ENCODE measurements at places on chromosomes 12 and 14.

GRCh38 chr14:63204407-63205043 lies at the start of gene RHOJ:
RHOJ (plus strand) TSS chr14:63204443; CDS start chr14:63204870, 427 bp downstream.
- no peak for DNase-seq

- DNase-seq, result no peak
These were observed 26.1 kb downstream of the SDR9C7 start for GRCh38 chr12:56908136-56908535.

GRCh38 chr12:124848621-124849380 lies 14.9 kb downstream of the SCARB1 start:
- DNase-seq, result no peak

DNA sequence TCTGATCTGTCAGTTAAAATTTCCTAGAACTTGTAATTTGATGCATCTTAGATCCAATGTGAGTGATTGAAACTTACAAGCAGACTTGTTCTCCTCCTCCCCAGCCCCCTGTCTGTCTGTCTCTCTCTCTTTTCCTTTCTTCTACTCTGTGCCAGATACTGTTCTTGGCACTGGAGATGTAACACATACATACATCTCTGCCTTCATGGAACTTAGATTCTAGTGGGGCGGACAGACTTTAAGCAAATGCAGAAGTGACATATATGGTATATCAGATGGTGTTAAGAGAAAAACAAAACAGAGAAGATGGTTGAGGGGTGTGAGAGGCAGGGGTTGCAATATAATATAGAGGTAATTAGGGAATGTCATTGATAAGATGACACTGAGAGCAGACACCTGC lies 6.6 kb downstream of the CHST11 start:
- no peak for DNase-seq

- DNase-seq, result peak; percentile 34
These were observed 102.8 kb upstream of the TMCC3 start for GRCh38 chr12:94753036-94753679.

DNA sequence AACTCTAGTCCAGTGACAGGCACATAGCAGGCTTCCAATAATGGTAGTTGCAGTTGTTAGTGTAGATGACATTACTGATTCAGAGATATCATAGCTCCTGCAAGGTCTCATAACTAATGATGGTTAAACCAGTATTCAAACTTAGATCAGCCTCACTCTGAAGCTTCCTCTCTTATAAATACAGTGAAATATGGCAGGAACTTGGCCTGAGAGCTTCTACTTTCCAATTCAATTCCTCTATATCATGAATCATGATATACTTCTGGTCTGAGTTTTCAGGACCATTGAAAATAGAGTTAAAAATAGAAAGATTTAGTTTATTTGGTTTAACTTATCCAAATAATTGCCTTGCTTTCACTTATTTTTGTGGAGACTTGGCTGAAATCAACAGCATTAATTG lies 167.5 kb upstream of the NOVA1 start:
- no peak for DNase-seq

- DNase-seq, result peak; percentile 88
These were observed 70.5 kb upstream of the FRMD6 start for GRCh38 chr14:51581017-51581881.

DNA sequence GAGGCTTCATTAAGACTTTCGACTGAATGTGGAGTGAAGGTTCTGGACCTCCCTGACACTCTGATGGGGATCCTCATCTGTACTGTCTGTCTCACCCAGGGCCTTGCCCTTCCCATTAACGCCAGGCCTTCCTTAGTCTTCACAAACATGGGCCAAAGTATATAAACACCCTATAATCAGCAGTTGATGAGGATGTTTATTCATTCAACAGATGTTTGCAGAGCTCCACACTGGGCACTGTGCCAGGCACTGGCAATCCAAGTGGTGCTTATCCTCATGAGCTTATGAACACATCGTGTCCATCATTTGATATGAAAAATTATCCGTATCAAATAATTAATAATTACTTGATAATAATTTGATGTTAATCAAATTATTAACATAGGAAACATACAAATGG lies 454.4 kb downstream of the FUT8 start:
- no peak for DNase-seq

DNA sequence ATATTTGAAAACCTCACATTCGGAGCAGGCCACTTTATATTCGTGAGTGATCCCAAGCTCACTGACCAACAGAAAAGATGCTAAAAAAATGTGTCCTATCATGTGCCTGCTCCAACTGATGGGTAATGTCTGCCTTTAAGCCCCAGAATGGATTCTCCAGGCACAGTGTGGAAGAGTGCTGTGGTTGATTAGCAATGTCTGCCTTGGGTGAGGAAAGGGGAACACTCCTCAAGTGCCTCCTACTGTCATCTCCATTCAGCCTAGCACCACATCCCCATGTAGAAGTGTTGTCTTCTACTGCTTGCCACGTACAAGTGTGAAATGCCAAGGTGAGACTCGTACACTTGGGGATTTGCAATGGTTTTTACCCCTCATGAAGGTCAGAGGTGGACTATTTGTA lies 199.3 kb downstream of the SLC41A2 start:
- DNase-seq, result no peak

DNA sequence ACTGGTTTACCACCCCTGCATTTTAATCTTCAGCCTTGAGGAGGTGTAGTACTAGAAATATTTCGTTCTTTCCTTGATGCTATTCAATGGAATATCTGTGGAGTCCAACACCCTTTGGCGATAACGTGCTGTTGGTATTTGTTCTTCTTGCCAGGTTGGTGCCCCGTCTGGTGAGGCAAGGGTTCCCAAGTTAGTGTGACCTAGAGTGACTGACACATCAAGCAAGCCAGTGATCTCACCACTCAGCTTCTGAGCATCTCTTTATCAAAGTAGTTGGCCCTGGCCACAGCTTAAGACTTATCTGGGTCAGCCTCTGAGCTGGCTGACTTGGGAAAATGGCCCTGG lies 60.2 kb downstream of the PLXNC1 start:
- DNase-seq, result no peak

- no peak for DNase-seq
These were observed 87.3 kb upstream of the RMST start for GRCh38 chr12:97375310-97375709.

DNA sequence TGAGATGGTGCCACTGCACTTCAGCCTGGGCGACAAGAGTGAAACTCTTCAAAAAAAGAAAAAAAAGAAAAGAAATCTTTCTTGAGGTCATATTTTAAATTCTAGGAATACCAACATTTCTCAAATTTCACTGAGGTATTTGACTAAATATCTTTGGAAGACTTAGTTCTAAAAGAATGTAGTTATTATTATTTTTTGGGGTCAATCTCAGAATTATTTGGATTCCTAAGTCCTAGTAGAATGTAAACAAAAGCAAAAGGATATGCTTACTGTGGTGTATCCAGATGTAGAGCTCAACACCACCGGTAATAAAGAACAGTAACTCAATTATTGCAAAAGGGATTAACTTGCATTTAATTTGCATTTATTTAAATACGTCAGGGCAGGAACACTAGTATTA lies 25.0 kb downstream of the PRICKLE1 start:
- peak; percentile 12 for DNase-seq

- no peak for DNase-seq
These were observed 62.1 kb downstream of the ZNF664 start for GRCh38 chr12:124035163-124035562.

GRCh38 chr14:105473033-105473676 lies 1.5 kb upstream of the CRIP2 start:
- DNase-seq, result no peak

- no peak for DNase-seq
These were observed 3.6 kb downstream of the RIMBP2 start for GRCh38 chr12:130712346-130713065.

DNA sequence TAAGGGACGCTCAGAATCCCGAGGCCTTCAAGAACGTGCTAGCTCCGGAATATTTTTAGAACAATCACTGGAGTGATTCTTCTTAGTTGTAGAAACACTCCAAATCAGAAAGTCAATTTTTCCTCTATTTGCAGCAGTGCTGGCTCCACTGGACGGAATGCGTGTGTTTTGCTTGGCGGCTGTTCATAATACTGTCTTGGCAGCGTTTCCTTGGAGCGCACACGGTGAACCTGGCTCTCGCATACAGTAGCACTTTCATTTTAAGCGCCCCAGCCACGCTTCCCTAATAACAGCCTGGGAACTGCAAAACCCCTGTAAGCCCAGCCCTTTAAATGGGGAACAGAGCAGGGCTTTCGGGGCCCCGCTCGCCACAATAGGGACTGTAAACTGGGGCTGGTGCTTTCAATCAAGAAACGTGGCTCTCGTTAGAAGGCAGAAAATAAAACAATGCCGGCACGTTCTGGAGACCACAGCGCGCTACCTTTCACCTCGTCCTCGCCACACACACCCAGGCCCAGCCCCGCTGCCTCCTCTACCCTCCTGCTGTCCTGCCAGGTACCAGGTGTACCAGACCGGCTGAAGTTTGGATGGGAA lies 79.9 kb downstream of the BCL11B start:
- no peak for DNase-seq

- DNase-seq, result no peak
These were observed 2.0 kb upstream of the HECTD1 start for GRCh38 chr14:31209605-31210004.

DNA sequence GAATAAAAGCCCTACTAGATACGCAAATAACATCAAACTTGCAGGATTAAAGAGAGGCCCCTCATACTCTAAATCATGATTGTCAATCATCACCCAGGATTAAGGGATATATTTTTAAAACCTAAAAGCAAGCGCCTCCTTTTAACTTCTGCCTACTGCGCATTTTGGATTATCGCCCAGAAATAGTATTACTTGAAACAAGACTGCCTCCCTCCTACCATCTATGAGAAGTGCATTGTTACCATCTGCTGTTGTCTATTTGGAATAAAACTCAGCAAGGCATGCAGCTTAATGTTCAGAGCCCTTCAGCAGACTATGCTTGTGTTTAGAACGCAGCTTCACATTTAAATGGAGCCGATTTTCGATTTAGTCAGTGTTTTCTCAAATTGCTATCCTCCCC lies 79.6 kb downstream of the EXOC5 start:
- DNase-seq, result no peak

DNA sequence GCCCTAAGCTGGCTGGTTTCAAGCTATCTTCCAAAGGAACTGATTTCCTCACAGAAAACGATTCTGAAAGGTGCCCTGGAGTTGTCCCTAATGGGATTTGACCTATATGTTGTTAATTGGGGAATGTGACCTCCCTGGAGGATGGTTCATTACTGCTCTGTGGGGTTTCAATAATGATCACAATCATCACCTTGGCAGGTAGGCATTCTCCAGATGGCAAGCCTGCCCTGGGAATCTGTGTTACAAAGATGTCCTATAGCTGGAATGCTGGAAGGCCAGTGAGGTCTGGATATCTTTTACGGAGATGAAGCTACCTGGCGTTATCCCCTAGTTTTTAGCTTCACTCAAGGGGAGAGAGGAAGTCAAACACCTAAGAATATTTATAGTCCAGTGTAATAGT lies 167.6 kb downstream of the TTC8 start:
- no peak for DNase-seq

DNA sequence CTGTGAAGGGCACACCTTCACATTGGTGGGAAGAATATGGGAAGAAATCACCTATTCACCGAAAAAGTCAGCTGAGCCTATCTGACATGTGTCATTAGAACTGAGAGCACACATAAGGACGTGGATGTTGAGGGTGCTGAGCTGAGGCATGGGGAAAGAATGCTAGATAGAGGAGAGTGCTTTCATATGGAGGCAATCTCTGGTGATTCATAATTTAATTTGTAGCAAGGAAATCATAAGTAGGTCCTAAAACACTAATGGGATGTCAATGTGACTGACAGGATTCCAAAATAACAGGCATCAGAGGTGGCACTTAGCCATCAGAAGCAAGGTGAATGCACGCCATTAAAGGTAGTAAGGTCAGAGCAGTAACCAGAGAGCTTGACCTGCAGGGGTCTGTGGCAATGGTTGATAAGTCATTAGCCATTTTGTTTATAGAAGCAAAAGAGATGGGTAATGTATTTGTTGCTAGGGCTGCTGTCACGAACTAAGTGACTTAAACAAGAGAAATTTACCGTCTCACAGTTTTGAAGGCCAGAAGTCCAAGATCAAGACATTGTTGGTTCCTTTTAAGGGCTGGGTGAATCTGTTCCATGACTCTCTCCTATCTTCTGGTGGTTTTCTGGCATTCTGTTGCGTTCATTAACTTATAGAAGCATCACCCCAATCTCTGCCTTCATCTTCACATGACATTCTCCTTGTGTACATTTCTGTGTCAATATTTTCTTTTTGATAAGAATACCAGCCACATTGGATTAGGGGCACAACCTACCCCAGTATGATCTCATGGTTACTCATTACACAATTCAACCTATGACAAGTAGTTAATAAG lies 69.3 kb downstream of the ANKS1B start:
- peak; percentile 82 for DNase-seq

DNA sequence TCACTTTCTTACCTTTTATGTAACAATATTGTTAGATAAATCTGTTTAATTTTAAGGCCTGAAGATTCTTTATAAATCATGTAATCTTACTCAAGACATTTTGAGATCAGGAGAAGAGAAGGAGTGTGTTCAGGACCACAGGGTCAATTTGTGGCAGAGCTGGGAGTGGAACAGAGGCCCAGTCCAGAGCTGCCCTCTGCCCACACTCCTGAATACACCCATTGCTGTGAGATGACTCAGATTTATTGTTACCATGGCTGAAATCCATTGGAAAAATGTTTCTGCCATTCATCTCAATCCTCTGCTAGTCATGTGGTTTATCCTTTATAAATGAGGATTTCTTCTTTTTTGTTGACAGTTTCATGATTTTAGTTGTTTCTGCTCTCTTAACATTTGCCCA lies 100.5 kb upstream of the STXBP6 start:
- DNase-seq, result no peak

- no peak for DNase-seq
These were observed 7.4 kb downstream of the GLT8D2 start for GRCh38 chr12:104042580-104042979.

DNA sequence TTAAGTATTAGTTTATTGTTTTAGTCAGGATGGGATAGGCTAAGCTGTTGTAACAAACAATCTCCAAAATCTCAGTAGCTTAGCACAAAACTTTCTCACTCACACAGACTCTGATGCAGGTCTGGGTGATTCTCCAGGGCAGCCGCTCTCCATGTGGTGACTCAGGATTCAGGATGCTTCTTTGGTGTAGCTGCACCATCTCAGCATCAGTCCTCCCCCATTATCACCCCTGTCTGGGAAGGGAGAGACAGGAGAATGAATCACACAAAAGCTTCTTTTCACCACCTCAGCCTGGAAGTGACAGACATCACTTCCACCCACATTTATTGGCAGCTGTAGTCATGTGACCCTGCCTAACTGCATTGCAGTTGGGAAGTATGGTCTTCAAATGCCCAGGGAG lies 142.3 kb downstream of the DICER1 start:
- DNase-seq, result no peak

- peak; percentile 80 for DNase-seq
These were observed 81.4 kb downstream of the BBS10 start for GRCh38 chr12:76266797-76267196.

DNA sequence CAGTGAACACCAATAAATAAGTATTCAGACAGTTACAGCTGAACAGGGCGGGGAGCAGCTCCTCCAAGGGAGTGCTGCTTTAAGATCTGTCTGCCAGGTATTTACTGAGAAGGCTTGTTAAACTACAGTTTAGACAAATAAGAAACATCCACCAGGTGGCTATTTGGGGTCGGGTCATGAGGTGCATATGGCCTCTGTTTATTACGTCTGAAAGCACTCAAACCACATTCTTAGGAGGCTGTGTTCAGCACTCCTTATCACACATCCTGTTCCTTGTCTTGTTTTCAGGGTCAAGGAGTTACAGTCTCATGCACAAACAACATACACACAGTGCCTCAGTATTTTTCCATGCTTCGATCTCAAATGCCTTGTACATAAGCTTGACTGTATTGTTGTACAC lies 78.8 kb downstream of the KCNMB4 start:
- DNase-seq, result no peak

All from mesenchymal stem cell (in vitro differentiated cells and primary cell).